ENCODE measurements at places on chromosomes 12 and 14.

DNA sequence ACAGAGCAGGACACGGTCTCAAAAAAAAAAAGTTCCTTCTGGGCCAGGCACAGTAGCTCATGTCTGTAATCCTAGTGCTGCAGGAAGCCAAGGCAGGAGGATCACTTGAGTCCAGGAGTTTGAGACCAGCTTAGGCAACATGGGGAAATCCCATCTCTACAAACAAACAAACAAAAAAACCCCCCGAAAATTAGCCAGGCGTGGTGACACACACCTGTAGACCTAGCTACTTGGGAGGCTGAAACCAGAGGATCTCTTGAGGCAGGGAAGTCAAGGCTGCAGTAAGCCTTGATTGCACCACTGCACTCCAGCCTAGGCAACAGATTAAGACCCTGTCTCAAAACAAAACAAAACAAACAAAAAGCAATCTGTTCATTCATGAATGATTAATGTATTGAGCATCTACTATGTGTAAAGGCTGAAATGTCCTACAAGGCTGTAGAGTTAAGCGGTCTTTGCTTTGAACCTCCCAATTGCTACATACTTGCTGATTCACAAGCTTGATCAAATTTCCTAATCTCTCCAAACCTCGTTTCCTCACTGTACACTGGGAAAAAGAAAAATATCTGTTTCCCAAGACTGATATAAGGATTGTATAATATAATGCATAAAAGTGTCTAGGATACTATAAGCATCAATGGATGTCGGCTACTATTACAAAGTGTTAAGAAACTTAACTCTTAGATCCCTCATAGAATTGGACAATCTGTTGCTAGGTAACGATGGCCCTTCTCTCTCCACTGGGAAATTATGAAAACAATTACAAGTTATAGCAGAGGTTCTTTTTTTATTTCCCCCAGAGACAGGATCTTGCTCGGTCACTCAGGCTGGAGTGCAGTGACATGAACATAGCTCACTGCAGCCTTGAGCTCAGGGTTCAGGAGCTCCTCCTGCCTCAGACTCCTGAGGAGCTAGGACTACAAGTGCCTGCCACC is 7.9 kb upstream of the RILPL2 start:
- DNase-seq: no peak

- no peak for DNase-seq
These were observed 41.7 kb upstream of the TSPAN11 start for GRCh38 chr12:30884799-30885198.

DNA sequence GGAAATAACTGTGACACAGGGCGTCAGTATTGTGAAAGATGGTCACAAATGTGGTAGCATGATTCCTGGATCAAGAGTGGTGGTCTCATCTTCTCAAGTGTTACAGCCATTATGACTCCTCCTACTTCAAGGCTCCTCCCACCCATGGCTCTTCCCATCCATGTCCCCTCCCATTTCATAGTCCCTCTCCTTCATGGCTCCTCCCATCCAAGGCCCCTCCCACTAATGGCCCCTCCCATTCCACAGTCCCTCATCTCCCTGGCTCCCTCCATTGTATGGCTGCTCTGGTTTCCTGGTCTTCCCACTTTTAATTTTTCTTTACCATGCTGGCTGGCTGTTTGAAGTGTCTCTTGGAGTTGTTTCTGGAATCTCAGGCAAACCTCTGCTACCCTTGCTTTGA is 1375.2 kb upstream of the TMEM132C start:
- DNase-seq: no peak

GRCh38 chr12:14886271-14886670 is 617 bp upstream of the MGP start:
- no peak for DNase-seq

DNA sequence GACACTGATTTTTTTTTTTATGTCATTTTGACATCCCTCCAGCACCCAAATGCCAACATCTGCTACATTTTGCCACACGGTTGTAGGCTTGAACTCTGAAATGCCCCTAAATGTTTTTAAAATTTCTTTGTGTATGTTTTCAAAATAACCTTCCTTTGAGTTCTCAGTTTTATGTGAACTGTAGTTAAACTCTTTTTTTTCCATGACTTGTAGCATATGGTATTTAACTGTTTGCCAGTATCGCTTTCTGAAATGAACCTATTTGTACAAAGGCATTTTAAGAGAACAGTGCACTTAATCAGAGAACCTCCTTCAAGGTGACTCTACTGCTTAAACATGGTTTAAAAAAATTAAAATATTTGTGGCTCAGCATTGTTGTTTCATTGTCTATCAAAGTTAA is 61.5 kb downstream of the PDE3A start:
- no peak for DNase-seq

GRCh38 chr12:110826592-110827200 is 20.1 kb upstream of the CCDC63 start:
- peak; percentile 83 for DNase-seq

- no peak for DNase-seq
These were observed 68.9 kb downstream of the BCL11B start for GRCh38 chr14:99203080-99203479.

GRCh38 chr12:1195513-1195912 is 204.5 kb downstream of the ERC1 start:
- DNase-seq: no peak

GRCh38 chr12:91918431-91918830 is 227.2 kb downstream of the BTG1 start:
- DNase-seq: no peak

DNA sequence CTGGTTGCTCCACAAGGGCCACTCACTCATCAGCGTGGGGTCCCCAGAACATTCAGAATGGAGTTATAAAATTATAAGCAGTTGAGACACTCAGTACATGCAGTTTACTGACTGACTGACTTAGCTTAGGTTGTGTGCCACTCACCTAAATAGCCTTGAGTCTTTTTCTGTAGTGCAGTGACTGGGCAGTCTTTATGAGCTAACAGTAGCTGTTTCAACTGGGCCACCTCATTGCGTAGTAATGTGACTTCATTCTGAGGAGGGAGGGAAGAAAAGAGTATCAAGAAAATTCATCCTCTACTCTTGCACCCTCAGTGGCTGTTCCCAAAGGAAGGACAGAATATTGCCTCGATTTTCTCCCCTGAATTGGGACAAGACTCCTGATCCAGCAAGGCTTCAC is 15.8 kb upstream of the NPFF start:
- DNase-seq: no peak

- DNase-seq: no peak
These were observed 26.2 kb downstream of the EGLN3 start for GRCh38 chr14:33924566-33925100.

DNA sequence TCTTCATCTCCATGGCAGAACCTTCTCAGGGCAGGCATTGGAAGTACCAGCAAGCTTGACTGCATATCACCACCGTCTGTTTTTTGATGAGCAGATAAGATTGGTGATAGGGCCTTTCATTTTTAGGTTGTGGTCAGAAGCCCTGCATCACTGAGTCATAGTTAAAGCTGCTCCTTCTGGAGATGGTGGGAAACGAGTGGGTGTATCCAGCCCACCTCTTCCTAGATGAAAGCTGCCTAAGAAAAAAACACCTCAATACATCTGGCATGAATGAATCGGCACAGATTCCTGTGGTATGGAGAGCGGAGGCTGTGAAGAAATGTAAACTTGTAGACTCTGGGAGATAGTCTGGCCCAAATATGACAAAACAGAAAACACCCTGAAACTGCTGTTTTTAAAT is 248.7 kb upstream of the EGLN3 start:
- DNase-seq: no peak

DNA sequence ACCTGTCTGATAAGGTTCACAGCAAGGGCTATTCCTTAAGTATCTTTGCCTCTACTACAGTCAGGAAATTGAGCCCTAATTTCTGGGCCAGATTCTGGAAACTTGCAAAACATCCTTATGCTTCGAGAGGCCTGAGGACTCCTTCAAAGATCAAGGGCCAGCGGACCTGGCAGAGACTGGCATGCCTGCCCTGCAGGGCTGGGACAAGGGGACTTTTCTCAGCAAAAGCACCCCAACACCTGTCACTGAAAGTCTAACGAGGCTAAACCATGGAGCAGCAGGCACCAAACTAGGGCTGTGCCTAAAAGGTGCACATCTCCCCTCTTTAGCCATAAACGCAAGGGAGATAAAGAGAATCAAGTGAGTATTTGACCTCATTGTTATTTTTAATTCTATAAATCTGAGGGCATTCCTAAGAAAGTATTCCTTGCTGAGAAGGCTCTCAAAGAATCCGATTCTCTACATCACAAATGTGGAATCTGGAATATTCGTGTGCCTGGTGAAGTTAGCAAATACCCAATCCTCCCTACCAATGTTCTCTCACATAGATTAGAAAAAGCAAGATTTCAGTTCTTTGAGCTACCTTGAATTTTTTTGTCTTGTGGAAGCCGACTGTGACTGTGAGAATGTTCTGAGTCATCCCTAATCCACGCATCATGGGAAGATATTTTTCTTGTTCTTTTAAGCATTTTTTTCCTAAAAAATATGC is 328.2 kb upstream of the NOVA1 start:
- no peak for DNase-seq

DNA sequence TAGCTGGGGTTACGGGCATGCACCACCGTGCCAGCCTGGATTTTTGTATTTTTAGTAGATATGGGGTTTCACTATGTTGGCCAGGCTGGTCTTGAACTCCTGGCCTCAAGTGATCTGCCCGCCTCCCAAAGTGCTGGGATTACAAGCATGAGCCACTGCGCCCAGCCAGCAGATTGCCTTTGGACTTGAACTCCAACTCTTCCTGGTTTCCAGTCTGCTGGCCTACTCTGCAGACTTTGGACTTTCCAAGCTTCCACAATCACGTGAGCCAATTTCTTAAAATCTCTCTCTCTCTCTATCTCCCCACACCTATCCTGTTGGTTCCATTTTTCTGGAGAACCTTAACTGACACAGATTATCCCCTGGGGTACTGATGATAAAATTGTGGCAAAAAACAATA is 55.0 kb downstream of the EMP1 start:
- no peak for DNase-seq

GRCh38 chr14:102923201-102923924 is 900 bp downstream of the AMN start:
- DNase-seq: peak; percentile 84
